ENCODE measurements at places on chromosomes 4 and X. TPM values are rescaled to one million over a fixed set of nuclear protein-coding genes. Genes with fewer than 3 reads are reported as not detected.

The GAGE13 gene
- not detected for total RNA-seq

The NAP1L3 gene
- 2.9 TPM for total RNA-seq

The RAB40AL gene
- 0.37 TPM for total RNA-seq

The BEX5 gene
- not detected for total RNA-seq

The NHS gene
- total RNA-seq: 1.2 TPM

The BMPR1B gene
- total RNA-seq: 0.14 TPM

The ADAM29 gene
- total RNA-seq: under 0.01 TPM

The ETNPPL gene
- not detected for total RNA-seq

The PAGE1 gene
- not detected for total RNA-seq

The LAGE3 gene
- total RNA-seq: 18.5 TPM

The RXFP1 gene
- total RNA-seq: 5.6 TPM

The MAGEA1 gene
- total RNA-seq: 0.14 TPM

The ADH1A gene
- not detected for total RNA-seq

The PRKG2 gene
- total RNA-seq: 4.6 TPM

Measured in smooth muscle cell of bladder (primary cell).